NCI-H82 (cell line): ENCODE measurements at places on chromosomes 11 and 22.

- peak; percentile 9 for DNase-seq
Observed at GRCh38 chr11:130580891-130581492, 132.5 kb downstream of the ADAMTS15 start.

DNA sequence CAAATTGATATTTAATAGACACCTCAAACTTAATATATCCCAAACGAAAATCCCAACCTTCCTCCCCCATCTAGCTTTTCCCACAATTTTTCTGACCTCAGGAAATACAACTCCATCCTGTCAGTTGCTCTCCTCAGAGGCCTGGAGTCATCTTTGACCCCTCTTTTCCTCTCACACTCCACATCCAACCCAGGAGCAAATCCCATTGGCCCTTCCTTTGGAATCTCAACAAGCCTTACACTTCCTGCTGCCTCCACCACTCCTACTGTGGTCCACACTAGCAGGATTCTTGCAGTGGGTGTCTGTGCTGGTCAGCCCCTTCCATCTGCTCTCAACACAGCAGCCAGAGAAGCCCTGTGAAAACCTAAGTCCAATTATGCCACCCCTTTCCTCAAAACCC, 39.3 kb upstream of the RFPL3 start:
- no peak for DNase-seq

GRCh38 chr11:106159836-106160235, 82.4 kb downstream of the AASDHPPT start:
- no peak for DNase-seq

GRCh38 chr11:119120639-119121007, 757 bp upstream of the HINFP start:
- DNase-seq, result peak; percentile 59

- no peak for DNase-seq
Observed at GRCh38 chr11:7582338-7582985, 68.7 kb downstream of the PPFIBP2 start.

DNA sequence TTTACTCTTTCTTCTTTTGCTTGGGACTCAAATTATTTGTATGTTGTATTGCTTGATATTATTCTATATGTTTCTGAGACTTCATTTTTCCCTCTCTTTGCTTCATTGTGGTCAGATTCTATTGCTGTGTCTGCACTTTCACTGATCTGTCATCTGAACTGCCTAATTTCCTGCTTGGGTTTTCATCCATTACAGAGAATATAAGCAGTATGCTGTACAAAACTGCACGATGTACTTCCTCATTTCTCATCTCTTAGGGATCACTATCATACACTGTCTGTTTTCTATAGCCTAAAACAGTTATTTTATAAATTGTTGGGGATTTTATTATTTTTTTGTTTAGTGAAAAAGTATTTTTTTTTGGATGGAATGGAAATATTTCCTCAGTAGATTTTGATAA, 736.7 kb upstream of the ANO5 start:
- no peak for DNase-seq

DNA sequence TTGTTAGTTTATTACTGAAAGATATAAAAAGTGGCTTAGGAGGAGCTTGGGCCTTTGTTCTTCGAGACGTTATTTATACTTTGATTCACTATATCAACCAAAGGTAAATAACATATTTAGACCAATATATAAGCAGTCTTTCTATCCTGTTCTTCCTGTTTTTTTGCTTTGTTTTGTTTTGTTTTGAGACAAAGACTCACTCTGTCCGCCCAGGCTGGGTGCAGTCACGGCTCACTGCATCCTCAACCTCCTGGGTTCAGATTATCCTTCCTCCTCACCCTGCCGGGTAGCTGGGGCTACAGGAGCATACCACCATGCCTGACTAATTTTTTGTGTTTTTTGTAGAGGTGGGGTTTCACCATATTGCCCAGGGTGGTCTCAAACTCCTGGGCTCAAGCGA, 66.8 kb downstream of the ATM start:
- DNase-seq, result no peak

DNA sequence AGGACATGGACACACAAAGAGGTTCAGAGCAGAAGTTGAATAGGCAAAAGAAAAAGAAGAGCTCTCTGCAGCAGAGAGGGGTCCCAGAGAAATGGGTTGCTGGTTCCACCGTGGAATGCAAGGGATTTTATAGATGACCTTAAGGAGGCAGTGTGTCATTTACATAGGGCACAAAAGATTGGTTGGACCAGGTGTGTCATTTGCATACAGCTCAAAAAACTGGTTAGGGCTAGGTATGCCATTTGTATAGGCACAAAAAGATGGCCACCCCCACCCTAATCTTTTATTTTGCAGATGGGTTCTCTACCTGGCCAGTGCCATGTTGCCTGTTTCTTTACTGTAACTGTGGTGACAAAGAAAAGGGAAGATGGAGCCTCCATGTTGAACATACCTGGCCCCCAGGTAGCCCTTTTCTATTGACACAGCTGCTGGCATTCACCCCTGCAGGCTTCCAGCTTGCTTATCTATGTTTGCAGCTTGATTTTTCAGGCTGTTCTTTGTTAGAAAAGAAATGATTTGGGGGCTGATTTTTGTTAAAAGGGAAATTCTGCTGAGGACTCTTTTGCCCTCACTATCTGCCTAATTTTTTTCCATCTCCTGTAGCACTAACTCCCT, 3.1 kb upstream of the CAVIN3 start:
- DNase-seq, result no peak

GRCh38 chr11:133815636-133816035, 29.7 kb downstream of the SPATA19 start:
- no peak for DNase-seq

- peak; percentile 47 for DNase-seq
Observed at GRCh38 chr11:5922749-5923426, 19.2 kb upstream of the OR56A3 start.

GRCh38 chr11:46554213-46555147, 39.3 kb downstream of the AMBRA1 start:
- no peak for DNase-seq

DNA sequence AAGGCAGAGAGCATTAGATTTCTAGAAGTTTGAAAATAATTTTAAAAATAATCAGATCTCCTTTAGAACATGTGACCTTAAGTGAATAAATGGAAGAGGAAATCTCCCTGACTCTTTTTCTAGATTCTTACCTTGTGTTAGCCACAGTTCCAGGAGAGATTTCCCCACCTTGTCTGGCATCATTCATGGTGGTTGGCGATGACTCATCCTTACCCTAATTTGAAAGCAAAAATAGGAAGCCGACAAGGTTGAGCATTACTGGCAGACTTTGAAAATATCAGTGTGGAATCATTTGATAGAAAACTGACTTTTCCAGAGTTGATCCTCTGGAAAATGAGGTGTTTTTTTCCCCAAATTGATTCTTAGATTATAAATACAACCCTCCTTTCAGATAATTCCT, 48.1 kb downstream of the CNTN5 start:
- no peak for DNase-seq

- no peak for DNase-seq
Observed at GRCh38 chr11:270451-271318, 7.5 kb upstream of the NLRP6 start.

DNA sequence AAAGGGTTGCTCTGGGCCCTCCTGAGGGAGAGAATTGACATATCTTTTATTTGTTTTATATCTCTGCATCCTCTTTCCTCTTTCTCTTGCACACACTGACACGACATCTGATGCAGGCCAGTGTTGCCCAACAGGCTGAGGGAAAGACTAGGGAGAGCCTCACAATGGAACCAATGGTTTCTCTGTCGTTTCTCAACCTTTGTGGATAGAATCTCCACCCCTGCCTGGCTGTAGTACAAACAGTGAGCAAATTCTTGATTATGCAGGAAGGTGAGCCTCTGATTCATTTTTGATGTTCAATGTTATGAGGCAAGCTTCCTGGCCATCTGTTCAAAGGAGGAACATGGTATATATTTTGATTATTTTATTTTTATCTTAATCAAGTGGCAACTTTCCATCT, 49.8 kb upstream of the PLET1 start:
- no peak for DNase-seq

DNA sequence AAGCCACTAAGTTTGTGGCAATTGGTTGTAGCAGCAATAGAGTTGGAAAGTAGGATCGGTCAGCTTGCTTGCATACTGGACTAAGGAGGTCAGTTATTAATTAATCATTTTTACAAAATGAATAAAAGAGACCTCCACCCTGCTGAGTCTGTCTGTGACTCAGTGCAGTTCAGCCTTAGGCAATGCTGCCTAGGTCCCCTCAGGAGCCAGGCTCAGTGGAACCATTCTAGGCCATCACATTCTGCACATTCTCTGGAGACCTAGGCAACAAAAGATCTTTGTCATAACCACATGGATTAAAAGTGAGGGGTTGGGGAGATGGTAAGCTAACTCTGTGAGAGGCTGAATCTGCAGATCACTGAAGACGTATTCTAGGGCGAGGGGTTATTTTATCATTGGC, 178.7 kb upstream of the CADM1 start:
- DNase-seq, result no peak

DNA sequence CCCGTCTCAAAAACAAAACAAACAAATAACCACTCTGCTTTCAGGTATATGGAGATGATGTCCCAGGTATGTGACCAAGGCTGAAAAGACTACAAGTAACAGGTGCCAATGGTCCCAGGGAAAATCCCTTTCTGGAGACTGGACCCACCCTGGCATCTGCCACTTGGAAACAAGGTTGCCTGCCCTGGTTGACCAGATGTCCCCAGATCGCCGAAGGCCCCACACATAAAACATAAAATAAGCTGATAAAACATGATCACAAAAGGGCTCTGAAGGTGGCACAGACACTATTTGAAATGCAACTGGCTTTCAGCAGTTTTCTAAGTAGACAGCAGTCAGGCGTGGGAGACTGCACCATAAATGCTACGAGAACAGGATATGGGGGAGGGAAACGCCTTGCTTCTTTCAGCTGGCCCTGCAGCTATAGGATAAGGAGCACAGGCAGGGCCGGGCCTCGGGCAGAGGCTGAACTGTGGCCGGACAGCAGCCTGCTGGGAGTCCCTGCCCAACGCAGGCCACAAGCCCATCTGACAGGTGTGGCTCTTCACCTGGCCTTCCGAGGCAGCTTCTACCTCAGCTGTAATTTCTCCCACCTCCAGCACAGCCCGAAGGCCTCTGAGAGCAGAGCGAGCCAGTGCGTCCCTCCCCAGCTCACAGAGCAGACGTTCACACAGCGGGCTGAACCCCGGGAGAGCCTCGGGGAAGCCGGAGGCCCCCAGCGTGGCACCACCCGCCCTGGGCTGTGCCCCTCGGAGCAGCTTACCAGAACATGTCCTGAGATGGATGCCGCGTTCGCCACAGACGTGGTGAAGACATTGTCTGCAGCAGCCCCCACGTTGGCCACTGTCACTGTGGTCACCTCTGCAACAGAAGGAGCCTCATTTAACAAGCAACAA, 4.0 kb downstream of the DEAF1 start:
- DNase-seq, result no peak

DNA sequence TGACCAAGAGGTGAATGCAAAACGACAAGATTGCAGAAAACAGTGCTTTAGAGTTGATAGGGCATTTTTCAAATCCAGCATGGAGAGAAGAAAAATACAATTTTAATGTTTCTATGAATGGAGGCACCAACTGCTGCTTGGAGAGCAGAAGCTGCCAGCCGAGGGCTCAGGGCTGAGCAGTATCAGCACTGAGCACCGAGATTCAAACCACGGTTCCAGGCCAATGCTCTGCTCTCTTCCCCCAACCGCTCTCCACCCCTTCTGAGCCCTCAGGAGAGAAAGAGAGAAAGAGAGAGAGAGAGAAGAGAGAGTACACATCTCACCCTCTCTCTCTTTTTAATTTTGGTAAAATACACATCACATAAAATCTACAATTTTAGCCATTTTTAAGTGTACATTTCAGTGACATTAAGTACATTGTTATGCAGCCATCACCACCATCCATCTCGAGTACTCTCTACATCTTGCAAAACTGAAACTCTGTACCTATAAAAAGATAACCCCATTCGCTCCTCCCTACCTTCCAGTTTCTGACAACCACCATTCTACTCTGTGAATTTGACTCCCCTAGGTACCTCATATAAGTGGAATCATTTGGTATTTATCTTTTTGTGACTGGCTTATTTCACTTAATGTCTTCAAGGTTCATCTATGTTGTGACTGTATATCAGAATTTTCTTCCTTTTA, 333.3 kb downstream of the MIAT start:
- DNase-seq, result no peak

DNA sequence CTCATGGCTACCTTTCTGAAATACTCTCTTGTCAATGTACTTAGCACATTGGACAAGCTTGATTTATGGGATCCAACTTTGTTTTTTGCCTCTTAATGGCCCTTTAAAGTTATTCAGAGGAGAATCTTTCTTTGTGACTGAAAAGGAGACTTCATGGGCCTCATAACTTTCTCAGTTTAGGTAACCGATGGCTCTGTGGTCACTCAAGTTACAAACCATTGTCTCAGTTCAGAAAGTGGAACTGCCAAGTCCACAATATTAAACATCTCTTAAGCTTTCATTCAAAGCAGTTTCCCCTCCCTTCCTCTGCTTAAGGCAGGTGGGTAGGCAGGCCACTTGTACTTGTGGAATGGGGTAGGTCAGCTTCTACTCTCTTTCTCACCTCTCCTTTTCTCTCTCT, 12.3 kb upstream of the ARL14EP start:
- DNase-seq, result no peak

- DNase-seq, result no peak
Observed at GRCh38 chr11:62921573-62922188, 518 bp upstream of the CHRM1 start.

DNA sequence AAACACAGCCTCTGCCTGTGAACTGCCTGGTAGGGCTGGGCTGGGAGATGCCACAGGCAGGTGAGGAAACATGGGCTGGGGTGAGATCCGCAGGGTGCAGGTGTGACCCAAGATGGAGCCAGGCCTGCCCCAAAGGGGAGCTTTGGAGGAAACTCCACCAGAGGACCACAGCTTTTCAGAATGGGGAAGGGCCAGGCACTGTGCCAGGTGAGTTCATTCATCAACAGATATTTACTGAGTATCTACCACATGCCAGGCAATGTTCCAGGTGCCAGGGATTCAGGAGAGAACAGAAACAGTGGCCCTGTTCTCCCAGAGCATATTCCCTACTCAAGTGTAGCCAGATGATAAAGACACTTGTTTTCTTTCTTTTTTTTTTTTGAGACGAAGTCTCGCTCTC, 11.2 kb downstream of the RTN4RL2 start:
- DNase-seq, result no peak

- DNase-seq, result no peak
Observed at GRCh38 chr22:25077964-25078363, 121.7 kb upstream of the CRYBB3 start.

DNA sequence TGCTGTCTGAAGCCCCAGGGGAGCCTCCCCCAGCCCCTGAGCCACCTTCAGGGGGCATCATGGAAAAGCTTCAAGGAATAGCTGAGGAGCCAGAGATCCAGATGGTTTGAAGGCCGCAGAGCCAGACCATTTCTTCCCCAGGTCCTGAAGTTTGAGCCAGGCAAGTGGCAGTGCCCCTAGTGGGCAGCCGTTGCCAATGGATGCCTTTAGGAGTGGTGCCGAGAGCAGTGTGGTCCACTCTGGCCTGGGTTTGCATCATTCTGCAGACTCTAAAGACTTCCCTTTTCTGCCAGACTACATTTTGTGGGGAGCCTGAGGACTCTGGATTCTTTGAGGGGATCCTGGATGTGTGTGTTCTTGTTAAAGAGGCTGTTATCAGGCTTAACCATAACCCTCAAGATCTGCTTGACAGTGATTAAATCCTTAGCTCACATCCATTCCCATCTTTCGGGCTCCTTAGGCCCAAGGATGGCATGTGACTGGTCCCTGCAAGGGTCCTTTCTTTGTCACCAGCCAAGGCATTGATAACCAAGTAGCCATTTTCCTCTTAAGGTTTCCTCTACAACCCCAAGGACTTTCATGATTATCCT, 13.1 kb downstream of the HINFP start:
- DNase-seq, result peak; percentile 10

- peak; percentile 48 for DNase-seq
Observed at GRCh38 chr22:40044870-40045834, 50.4 kb downstream of the FAM83F start.

GRCh38 chr22:19121631-19122142, 525 bp downstream of the DGCR2 start:
- DNase-seq, result peak; percentile 38
